Activated T-helper 17 cell treated with anti-CD3 and anti-CD28 coated beads, Interleukin-2, amount 50 U/mL, for 72 hours (primary cell): ENCODE measurements at places on chromosomes 5 and 9.

DNA sequence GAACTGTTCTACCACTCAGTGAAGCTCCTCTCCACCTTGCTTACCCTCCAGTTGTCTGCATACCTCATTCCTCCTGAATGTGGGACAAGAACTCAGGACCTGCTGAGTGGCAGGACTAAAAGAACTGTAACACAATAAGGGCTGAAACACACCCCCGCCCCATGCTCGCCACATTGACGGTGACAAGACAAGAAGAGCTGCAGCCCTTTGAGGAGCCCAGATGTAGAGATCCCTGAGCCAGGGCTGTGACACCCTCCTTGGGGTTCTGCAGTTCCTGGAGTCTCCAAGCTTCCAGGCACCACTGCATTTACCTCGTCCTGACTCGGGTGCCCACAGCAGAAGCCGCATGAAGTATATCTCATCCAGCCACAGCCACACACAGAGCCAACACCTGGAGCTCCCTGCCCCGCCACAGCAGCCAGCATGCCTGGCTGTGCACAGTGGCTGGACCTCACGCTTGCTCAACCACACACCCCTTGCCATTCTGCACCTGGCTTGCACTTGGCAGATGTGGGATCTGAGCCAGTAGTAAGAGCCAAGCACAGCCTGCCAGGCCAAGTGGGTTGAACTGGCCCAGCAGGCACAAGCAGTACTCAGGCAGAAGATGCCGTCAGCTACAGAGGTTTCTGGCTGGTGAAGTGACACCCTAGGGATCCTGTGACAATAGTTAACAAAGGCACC lies 166.1 kb downstream of the RNF180 start:
- peak; percentile 9 for ATAC-seq

DNA sequence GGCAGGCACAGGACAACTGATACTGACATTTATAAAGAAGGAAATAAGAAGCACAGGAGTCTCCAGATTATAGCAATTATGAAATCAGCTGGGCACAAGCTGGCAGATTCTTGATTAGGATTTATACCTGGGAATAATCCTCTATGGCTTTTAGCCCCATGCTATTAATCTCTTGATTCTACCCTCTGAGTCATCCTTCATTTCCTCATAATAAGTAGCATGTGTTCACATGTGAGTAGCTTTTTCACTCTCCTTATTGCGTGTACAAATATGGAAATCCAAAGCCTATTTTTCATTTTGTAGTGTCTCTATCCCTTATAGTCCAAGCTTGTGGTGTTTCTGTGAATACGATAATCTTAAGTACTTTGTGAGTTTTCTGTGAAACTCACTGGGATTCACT lies 185.0 kb upstream of the PRLR start:
- ATAC-seq: no peak

DNA sequence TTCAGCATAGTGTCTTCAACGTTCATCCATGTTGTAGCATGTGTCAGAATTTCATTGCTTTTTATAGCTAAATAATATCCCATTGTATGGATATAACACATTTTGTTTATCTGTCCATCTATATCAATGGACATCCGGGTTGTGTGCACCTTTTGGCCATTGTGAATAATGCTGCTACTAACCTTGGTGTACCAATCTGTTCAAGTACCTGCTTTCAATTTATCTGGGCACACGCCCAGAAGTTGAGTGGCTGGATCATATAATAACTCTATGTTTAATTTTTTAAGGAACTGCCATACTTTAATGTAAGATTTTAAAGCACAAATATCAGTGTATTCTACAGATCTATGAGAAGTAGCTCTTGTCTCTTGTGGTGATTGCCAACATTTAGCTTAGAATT lies 43.5 kb downstream of the SCAI start:
- ATAC-seq: no peak

DNA sequence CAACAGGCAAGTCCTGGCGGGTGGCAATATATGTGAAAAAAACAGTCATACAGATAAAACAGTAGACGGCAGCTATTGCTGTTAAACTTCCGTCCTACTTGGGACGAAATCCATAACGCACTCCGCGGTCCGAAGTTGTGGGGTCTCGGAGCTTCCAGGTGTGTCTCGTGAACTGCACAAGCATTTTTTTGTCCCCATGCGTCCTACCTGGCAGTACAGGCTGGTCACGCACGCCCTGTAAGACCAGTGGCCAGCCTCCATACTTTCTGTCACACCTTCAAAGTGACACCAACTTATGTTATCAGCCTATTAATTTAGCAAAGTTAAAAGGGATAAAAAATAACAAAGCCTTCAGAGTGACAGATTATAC lies 51.3 kb downstream of the TGFBI start:
- ATAC-seq: peak; percentile 29

- ATAC-seq: peak; percentile 59
Measured at GRCh38 chr5:129120158-129120581, 25.6 kb downstream of the ISOC1 start.

GRCh38 chr9:70304810-70305209 lies 46.0 kb downstream of the SMC5 start:
- no peak for ATAC-seq

DNA sequence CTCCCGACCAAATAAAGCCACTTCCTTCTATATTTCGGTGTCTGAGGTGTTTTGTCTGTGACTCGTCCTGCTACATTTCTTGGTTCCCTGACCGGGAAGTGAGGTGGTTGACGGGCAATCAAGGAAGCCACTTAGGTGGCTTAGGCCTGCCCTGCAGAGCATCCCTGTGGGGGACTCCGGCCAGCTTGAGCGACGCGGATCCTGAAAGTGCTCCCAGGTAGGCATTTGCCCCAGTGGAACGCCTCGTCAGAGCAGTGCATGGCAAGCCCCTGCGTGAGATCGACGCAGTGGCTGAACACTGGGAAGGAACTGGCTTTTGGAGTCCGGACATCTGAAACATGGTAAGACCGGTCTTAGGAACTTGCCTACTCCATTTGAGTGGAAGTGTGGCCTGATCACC lies 157.2 kb upstream of the COX7C start:
- no peak for ATAC-seq

- no peak for ATAC-seq
Measured at GRCh38 chr9:15711931-15712330, 159.1 kb downstream of the CCDC171 start.

DNA sequence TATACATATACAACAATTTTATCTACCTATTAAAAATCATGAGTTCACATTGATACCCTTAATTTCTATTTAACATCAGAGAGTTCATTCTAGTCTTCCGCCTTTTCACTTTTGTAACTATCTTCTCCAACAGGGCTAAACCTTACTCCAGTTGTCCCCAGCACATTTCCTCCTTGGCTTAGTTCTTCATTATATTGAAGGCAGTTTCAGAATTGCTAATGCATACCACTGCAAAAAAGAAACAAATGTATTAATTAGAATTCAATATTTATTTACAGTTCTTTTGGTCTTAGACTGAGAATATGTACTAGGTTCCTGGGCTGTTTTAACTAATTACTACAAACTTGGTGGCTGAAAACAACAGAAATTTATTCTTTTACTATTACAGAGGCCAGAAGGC lies 132.5 kb downstream of the WDR70 start:
- no peak for ATAC-seq

GRCh38 chr9:134812343-134812673 lies 68.3 kb upstream of the FCN2 start:
- ATAC-seq: no peak

DNA sequence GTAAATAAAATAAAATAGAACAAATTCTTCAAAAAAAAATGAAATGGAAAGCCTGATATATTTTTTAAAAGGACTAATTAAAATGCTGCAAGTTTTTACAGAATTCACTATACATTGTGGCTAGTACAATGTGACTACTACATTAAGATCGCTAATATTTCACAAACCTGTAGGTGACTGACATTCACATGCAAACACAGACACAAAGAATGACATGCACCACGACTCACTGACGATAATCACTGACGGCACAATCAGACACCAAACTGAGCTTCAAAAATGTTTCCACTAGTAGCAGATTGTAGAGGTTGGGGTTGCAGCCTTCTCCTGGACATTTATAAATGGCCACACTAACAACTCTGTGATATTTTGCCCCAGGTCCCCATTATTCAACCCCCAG lies 637.7 kb upstream of the DMAC1 start:
- ATAC-seq: no peak

- ATAC-seq: no peak
Measured at GRCh38 chr9:117992006-117992405, 287.8 kb downstream of the TLR4 start.

GRCh38 chr5:100667161-100667630 lies 132.0 kb downstream of the FAM174A start:
- peak; percentile 88 for ATAC-seq

- ATAC-seq: no peak
Measured at GRCh38 chr9:112377087-112377486, 2.8 kb upstream of the HSDL2 start.

GRCh38 chr5:110663525-110663924 lies 62.9 kb downstream of the TMEM232 start:
- no peak for ATAC-seq

DNA sequence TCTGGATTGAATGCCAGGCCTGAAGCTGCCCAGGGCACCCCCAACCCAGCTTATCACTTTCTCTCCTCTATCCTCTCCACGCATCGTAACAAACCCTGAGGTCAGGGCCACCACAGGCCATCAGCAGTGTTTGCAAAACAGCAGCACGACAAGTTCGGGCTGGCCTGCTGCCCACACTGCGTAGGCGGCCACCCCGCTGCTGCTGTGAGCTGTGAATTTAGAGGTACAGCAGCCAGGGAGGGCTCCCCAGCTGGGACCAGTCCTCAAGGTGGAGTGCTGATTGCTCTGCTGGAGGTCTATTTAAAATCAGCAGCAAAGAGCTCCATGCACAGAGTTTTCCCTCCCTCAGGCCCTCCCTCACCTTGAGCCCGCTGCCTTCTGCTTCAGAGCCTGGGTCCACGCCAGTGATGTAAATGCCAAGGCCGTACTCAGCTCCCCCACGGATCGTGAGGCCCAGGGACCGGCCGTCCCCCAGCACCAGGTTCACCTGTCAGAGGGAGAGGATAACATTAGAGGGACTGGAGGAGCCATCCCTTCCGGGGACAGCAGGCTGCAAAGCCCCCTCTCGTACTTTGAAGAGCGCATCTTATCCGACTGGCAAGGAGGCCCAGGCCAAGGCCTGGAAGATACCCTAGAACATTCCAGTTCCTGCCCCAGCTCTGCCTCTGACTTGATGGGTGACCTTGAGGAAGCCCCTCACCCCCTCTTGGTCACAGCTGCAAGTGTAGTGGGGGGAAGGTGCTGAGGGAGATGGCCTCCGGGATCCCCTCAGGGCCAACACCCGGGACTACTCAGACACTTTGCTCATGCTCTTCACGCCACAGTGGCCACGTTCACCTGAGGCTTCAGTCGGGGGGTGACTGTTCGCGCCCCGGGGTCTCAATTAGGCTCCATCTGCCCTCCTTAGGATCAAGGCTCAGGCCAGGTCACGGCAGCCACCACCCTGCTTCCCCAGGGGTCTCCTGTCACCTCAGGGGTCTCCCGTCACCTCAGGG lies 39.1 kb downstream of the WHRN start:
- no peak for ATAC-seq

DNA sequence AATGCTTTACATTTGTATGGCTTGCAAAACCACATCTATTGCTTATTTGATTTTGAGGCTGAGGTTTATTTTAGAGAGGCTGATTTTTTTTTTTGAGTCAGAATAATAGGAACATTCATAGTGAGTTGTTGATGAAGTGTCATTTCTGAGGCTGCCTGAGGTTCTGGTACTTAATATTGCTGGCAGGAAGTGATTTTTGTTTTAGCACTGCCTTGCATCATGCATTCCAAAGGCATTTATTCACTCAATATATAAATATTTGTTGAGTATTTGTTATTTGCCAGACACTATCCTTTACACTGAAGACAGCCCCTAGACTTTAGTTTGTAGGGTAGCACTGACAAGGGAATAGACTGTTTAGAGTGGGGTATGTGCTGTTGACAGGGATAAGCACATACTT lies 2.7 kb downstream of the RNF20 start:
- no peak for ATAC-seq

- no peak for ATAC-seq
Measured at GRCh38 chr9:130438382-130438981, 6.3 kb upstream of the ASS1 start.

GRCh38 chr5:74310386-74310785 lies 330.1 kb downstream of the ENC1 start:
- no peak for ATAC-seq

DNA sequence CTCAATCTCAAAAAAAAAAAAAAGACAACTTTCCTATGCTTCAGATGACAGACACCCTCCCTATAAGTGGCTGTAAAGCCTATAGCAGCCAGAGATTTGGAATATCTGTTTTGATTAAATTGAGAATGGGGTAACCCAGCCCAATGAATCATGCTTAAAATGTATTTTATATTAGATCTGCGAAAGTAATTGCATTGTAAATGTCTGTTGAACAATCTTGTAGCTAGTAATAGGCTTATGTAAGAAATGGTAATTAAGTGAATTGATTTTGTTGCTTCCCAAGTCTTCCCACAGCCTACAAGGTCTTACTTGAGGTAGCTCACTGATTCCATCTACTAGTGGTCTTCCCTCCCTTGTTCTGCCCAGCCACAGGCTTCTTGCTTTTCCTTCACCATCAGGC lies 590.7 kb downstream of the ACTL7B start:
- ATAC-seq: no peak

- ATAC-seq: no peak
Measured at GRCh38 chr9:74742792-74743730, 144.7 kb downstream of the TRPM6 start.

GRCh38 chr9:126031116-126031515 lies 283.9 kb downstream of the PBX3 start:
- no peak for ATAC-seq

- ATAC-seq: no peak
Measured at GRCh38 chr9:134943836-134944235, 26.1 kb upstream of the FCN1 start.

DNA sequence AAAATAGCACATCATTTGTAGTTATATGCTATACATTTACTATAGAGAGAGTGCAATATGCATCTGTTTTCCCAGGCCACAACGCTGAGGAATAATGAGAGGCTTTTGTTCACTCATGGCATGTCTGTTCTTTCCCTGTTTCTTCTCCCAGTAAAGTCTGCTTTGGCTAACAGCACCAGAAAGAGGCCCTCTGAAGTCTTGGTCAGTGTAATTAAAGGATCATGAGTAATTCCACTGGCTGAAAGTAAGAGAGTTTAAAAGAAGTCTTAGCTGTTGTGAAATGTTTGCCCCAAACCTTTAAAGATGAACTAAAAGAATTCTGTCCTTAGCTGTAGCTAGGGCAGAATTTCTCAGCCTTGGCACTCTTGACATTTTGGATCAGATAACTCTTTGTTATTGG lies 228.8 kb downstream of the TLE4 start:
- no peak for ATAC-seq

DNA sequence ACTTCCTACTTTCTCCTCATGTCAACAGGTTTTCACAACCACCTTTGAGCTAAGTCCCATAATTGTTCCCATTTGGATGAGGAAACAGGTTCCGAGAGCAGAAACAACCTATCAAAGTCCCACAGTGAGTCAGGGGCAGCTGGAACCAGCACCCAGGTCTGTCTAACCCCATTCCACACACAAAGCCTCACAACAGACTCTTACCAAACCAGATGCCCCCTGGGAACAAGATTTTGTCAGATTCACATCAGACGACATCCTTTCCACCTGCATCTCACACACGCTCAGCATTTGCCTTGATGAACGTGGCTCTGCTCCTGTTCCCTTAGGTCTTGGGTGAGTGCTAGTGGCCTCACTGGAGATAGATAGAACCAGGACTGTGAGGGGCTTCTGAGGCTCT lies 17.0 kb downstream of the SWI5 start:
- no peak for ATAC-seq

- ATAC-seq: no peak
Measured at GRCh38 chr9:8871796-8872445, 1072.3 kb upstream of the DMAC1 start.
